ENCODE measurements at places on chromosomes 5 and 9.
A peak's percentile ranks its signal among the peaks of the same experiment; 100 is the strongest.

GRCh38 chr9:3955305-3955687, 344.6 kb downstream of the GLIS3 start:
- DNase-seq: no peak

GRCh38 chr9:93240891-93241334, 57.0 kb downstream of the WNK2 start:
- no peak for DNase-seq

DNA sequence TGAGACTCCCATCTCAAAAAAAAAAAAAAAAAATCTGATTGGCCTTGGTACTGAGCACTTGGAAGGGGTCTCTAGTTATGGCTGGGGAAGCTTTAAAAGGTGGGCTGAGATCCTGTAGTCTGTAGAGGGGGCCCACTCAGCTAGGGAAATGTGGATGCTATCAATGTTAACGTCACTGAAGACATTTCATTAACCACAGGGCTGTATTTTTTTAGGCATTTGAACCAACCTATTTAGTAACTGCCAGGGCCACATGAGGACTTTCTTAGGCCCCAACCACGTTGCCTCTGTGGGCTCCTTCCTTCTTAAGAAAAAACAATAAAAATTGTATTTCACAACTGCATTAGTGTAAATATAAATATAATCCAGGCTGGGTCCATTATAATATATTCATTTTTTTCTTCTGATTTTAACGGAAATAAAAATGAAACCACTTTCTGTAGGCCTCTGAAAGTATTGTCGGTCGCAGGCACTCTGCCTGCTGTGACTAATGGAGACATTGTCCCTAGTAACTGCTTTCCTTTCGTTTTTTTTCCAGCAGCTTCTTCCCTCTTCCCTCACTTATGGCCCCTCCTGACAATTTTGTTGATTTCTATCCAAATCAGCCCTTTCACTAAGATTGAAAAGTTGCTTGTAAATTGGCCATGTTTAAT, 71.6 kb downstream of the GCNT1 start:
- DNase-seq: no peak

GRCh38 chr5:65588694-65589093, 25.6 kb downstream of the PPWD1 start:
- no peak for DNase-seq

DNA sequence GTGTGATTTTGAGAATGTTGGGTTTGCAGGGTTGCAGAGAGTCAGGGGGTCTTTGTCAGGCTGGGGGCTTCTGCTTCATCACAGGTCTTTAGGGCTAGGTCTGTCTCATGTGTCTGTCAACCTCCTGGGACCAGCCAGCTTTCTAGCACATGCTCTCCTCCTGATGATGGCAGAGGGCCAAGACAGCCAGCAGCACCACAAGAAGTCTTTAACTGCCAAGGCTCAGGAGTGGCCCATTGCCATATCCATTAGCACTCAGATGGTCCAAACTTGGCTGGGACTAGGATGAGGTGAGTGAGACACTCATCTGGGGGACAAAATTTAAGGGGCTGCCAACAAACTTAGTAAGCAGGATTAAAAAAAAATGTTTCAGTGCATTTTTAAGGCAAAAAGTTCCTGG, 384.2 kb upstream of the CDH10 start:
- DNase-seq: no peak

DNA sequence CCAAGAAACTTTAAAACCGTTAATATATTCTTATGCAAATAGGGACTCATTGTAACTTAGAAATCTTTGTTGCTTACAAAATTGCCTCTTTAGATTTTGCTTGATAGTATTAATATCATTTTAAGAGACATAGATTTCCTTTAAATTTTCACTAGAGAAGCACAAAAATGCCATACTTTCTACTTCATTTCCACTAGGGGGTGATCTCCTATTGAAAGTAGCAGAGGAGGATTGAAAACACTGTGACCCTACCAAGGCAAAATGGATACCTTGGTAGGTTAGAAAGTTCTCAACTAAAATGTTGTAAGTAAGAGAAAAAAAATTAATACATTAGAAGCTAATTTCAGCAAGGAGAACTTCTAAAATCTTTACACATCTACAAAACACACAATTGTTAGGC, 204.9 kb downstream of the CHSY3 start:
- DNase-seq: peak; percentile 7

DNA sequence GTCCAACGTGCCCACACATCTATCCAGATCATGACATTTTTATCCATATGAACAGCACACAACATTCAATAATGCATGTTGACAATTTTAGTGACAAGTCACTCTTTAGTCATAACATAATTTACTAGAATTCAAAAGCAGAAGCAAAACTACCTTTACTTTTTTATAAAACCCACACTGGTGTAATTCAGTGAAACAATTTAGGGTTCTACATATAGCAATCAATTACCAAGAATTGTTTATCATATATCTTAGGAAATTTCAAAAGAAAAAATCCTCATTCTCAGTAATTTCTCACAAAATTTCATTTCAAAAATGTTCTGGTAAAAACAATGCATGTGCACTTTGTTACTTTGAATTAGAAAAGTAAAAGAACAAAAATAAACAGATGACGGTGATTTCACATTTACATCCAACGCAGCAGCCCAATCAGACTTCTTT, 12.6 kb downstream of the AUH start:
- no peak for DNase-seq

- DNase-seq: no peak
Measured at GRCh38 chr5:38008198-38008597, 168.4 kb upstream of the GDNF start.
